ENCODE measurements at places on chromosomes 3 and 15.

DNA sequence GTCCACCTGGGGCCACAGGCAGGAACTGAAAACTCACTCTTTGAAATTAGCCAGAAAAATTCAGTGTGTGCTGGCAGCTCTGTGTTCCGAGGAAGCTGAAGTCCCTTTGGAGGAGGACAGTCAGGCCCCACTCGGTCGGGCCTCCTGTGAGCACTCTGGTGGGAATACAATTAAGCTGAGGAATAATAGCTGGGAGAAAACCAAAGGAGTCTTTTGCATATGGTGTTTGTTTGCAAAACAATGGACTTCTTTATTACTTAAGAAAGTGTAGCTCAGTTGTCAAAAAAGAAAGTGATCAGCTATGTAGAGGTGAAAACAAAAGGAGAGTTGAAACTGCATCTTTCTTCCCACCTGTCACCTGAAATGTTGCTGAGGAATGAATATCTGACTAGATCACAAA, 202.5 kb downstream of the MEIS2 start:
- DNase-seq = no peak

DNA sequence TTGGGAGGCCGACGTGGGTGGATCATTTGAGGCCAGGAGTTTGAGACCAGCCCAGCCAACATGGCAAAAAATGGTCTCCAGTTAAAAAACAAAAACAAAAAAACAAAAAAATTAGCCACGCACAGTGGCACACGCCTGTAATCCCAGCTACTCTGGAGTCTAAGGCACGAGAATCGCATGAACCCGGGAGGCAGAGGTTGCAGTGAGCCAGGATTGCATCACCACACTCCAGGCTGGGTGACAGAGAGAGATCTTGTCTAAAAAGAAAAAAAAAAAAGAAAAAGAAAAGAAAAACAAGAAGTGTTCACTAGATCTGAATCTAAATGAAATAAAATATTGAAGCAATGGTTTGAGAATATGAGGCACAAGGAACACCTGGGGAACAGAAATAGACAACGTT, 36.7 kb downstream of the SLC9A9 start:
- no peak for DNase-seq

DNA sequence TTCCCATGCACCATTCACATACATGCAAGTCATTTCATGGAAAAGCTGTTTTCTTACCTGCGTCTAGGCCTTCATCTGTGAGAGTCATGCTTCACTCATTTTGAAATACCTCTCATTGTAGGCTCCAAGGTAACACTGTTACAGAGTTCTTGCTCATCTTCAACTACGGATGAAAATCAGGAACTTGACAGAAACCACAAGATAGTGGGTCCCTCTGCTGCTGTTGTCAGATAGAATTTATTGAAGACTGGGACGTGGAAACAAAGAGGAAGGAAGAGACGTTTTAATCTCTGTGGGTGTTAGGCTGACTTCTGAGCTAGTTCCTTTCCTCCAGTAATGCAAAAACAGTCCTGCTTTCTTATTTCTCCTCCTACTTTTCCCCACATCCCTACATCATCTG, at the start of gene P2RY14:
Gene P2RY14, minus strand, starts transcription at position 313 of the 400 bp plus-strand sequence. CDS start 64,226 bp downstream, outside the sequence.
- DNase-seq = no peak

GRCh38 chr15:73677146-73677607, 7.0 kb upstream of the CD276 start:
- peak; percentile 54 for DNase-seq

- no peak for DNase-seq
Observed at GRCh38 chr15:74132681-74133651, 2.6 kb downstream of the ISLR2 start.

DNA sequence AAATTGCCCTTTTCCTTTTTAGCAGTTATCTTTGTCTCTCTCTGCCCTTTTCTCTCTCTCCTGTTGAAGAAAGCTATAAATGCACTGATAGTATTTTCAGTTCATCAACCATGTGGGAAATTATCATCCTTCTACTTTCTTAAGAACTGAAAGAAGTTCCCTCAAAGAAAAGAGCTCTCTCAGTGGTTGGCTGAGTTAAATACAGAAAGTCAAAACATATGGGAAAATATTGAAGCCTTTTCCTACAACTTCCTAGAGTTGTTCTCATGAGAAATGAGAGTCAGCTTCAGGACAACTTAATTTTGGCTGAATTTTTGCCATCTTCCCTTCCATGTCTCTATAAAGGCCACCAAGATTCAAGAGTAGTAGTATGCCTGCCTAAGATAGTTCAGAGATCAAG, 96.7 kb downstream of the NFKBIZ start:
- DNase-seq = no peak

DNA sequence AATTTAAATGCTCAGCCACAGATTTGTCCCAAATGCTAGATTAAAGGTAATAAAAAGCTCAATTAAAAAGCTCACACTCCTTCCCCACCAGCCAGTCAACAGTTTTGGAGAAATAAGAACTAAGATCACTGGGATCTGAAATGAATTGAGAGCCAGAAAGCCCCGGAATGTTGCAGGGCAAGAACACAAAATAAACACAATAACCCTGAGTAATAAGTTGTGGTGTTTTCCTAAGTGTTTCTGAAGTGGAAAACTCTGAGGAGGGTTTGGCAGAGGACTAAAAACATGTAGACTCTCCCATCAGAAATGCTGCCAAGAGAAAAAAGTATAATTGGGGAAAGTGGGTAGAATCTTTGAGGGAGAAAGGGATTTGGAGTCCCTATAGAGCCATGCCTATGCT, 127.8 kb downstream of the ABI3BP start:
- DNase-seq = no peak

DNA sequence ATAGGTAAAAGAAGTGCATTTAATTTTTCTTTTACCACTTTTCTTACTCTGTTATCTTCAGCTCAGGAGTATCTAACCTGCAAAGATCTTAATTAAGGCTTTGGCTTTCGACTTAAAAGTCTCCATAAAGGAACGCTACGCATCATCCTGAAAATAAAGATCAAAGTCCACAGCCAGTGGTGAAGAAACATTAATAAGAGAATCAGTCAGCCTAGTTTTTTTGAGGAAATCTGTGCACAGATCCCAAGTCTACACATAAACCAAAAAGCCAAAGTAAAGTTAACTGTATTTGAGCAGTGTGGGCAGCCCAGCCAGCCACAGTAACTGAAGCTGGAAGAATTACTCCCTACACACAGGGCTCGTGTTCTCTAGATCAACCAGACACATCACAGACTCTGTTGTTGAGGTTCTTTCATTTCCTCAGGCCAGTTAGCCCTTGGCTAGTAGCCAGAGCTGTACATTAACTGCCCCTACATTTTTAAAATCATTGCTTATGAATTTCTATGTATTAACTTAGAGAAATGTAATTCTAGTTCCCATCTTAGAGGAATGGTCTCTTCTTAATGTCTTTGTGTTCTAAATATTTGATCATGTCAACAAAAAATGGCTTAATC, 6.9 kb downstream of the LRRC2 start:
- DNase-seq = no peak

- DNase-seq = no peak
Observed at GRCh38 chr3:184200825-184201224, 14.8 kb downstream of the ABCF3 start.

- peak; percentile 18 for DNase-seq
Observed at GRCh38 chr15:92277776-92278175, 115.9 kb upstream of the ST8SIA2 start.

- no peak for DNase-seq
Observed at GRCh38 chr3:171817074-171817800, 7.0 kb upstream of the PLD1 start.

DNA sequence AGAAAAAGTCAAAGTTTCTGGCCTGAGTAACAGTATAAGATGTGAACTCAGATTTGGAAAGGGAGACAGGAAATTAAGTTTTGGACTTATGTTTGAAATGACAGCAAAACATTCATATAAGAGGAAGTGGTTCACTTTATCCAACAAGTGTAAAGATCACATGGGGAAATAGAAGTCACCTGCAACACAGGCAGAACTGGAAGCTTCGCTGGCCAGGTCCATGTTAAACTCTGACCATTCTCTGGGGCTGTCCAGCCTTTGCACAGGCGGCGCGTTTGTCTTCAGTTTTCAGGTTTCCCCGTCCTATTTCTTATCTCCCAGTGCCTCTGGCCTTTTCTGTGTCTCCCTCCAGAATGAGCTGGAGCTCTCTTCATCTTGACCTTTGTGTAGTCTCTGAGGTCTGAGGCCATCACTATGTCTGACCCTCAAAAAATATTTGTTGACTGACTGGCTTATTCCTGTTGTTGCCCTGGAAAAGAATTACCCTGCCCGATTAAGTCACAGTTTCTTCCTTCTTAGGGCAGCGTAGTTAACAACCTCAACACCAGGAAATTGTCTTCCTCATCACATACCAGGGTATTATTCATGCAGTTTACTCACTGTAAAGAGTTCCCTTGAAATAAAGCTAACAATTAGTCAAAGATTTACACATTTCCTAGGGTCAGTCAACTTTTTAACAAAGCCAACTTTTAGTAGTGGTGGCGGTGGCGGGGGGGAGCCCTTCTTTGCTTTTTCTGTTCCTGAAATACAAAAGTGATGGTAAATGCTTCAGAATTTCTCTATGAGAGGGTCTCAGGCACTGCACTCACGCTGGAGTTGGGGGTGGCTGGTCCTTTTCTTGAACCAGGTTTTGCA, 959 bp upstream of the RASA2 start:
- DNase-seq = no peak

GRCh38 chr15:75565062-75565970, 13.8 kb downstream of the PTPN9 start:
- DNase-seq = no peak

GRCh38 chr3:18061737-18062656, 319.6 kb upstream of the TBC1D5 start:
- DNase-seq = no peak

- DNase-seq = no peak
Observed at GRCh38 chr3:107969525-107969924, 121.3 kb downstream of the CD47 start.

DNA sequence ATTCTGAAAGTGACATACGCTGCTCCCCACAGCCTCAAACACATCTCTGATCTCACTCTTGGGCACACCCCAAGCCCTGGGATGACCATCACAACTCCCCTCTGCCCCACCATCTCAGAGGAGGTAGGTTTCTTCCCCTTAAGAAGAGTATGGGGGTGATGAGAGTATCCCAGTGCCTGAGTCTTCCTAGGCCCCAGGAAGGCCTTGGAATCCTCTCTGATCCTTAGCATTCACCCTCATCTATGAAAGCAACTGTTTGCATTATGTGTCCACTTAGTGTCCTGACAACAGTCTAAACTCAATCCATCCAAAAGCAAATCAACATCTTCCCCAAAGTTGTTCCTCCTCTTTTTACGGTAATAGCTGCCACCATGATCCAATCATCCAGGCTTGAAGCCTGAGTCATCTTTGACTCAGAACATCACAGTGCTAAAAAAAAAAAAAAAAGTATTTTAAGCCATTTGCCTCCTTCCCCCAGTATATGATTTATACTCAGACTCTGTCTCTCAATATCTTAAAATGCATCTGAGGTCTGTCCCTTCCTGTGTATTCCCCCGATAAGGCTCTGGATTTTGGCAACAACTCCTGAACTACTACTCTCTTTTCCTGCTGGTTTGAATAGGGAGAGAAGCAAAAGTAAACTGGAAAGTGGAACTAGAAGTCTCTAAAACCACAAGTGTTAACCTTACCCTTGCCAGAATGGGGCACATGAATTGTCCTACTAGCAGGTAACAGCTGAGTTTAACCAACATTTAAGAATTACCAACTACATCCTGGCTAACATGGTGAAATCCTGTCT, 22.5 kb downstream of the POPDC2 start:
- DNase-seq = peak; percentile 39

DNA sequence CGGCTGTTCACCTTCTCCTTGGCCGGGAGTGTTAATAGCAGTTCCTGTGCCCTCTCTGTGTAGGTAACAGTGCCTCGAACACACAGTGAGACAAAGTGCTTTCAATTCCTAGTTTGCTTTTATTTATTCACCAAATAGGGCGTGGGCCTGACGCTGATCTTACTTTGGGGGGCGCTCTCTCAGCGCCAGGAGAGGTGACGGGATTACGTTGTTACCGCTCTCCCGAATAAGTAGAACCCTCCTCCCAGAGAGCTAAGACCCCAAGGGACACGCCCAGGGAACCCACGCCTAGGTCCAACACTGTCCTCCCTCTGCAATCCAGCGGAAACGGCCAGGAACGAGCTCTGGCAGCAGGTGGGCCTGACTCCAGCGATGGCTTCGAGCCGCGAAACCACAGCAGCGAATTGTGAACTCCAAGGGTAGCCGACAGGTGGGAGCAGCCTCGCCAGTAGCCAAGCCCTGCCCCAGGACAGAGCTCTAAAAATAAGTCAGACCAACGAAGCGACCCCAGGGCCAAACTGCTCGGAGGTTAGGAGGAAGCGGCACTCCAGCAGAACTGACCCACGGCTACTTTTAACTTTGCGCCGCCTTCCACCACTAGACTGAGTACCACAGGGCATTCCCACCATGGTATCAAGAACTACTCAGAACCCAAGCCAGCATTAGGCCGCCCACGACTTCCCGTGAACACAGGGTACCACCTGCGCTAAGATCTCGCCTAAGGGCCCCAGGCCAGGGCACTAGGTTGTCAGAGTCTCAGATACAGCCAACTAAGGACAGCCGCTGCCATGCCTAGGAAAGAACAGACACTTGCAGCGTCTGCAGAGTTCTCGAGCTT, 1.6 kb upstream of the SIN3A start:
- DNase-seq = no peak

- no peak for DNase-seq
Observed at GRCh38 chr3:126894475-126894874, 88.4 kb upstream of the PLXNA1 start.

DNA sequence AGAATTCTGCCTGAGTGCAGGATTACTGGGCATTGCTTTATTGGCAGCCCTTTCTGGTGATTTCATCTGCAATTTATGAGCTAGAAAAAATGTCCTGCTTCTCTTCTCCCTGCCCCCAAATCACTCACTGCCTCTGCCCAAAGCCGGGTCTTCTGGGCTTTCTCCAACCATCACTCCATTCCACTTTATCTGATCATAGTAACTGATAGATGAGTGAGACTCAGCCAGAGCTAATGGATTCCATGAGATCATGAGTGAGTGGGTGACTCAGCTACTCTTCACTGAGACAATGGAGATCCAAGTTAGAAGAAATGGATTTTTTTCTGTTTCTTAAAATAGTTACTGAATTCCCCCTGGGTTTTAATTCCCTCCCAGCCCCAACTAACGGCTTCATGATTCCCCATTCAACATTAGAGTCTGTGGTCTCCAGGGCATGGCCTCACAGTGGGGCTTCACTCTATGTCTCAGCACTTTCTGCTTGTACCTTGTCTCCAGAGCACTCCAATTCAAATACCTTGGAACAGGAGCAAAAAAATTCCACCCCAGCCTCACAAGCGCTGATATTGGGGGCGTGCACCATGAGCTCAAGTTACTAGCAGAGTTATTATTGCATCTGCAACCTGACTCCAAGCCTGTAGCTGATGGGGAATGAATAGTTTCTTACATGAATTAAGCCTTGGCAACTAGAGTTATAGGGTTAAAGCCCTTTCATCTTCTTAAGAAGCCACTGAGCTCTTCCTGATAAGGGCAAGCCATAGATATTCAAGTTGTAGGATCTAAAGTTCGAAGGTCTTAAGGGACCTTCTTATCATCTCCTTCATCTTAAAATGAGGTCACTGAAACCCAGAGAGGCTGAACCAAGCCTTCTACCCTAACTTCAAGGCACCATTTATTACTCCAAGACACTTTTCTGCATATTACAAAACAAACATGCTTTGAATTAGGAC, 85.9 kb downstream of the AGBL1 start:
- DNase-seq = no peak

- DNase-seq = no peak
Observed at GRCh38 chr3:46453526-46454208, 11.0 kb downstream of the LTF start.

Measured in GM10248 (cell line).